ENCODE measurements at places on chromosomes 4 and X.

GRCh38 chrX:150813922-150814321 lies 84.5 kb downstream of the CD99L2 start:
- no peak for DNase-seq

DNA sequence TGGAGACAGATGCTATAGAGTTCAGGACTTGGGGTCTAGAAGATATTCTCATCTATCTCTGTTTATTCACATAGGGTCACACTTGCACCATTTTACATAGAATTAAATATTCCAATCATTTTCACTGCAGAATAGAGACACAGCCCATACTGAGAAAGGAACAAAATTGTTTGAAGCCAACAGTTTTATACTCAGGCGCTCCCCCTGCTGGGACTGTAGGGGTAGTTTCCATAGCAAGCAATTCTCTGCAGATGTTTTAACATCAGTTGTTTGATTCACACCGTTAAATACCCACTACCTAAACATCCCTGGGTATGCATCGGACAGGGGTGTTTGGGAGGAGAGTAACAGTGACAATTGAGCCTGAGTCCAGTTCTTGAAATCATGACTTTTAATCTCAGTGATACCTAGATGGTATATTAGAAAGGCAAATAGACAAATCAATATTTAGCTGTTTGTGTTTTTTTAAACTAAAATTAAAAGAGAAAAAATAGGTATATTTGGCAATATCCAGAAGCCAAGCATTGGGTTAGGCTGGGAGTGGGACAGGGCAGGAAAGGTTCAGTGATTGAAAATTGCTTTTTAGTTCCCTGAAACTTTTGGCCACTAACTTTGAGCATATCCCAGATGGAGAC lies 33.8 kb downstream of the LONRF3 start:
- no peak for DNase-seq

DNA sequence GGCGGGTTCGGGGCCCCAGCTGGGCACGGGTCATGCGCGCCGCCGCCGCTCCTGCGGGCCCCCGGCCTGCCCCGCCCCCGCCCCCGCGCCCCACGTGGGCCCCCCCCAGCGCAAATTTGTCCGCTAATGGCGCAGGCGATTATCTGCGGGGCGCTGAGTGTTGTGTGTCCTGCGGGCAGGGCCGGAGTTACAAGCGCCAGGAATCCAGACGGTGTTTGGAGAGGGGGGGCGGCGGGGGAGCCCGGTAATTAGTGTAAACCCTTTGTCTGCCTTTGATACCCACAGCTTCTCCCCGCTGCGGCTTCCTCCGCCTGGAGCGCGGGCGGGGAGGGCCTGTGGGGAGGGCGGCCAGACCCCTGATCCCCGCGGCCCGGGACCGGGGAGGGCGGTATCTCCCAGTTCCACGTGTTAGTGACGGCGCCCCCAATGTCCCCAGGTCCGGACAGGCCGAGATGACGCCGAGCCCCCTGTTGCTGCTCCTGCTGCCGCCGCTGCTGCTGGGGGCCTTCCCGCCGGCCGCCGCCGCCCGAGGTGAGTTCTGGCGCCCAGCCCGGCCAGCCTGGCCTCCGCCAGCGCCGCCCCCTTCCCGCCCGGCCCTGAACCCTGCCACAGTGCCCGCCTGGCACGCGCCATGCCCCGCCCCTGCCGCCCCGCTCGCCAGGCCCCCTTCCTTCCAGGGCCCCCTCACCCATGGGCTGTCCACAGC lies 761 bp downstream of the FGFRL1 start:
- peak; percentile 30 for DNase-seq

DNA sequence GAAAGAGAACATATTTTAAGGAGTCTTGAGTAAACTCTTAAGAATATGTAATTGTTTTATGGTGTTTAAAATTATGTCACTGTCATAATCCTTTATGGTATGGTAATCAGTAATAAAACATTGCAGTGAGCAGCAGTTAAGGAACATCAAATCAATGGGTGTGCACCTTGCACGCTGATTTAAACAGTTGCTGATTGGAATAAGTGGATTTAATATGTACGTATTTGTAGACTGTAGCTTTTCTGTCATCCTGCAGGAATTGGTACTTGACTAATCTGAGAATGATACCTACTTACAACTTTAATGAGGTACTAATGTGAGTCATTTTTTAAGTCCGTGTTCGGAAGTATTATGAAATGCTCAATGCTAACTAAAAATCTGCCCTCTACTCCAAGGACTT lies 212.2 kb downstream of the DCTD start:
- no peak for DNase-seq

GRCh38 chr4:177070533-177071058 lies 239.1 kb upstream of the NEIL3 start:
- DNase-seq: no peak

- DNase-seq: no peak
These were observed 7.4 kb downstream of the ACOX3 start for GRCh38 chr4:8433136-8433535.

DNA sequence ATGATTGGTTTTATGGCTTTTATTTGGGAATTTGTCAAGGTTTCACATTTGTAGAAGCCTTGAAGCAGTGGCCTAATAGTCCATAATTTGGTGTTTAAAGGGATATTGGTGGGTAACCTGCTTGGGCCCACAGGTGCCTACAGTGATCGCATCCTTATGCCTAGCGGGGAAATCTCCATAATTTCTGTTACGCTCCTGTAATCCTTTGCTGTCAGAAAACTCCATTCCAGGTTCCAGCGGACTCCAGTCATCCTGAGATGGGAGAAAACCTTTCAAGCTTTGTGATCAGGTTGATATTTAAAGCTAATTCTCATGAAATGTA lies 257.0 kb upstream of the JADE1 start:
- no peak for DNase-seq

- no peak for DNase-seq
These were observed 380.5 kb downstream of the SH2D1A start for GRCh38 chrX:124726881-124727280.

Data from hematopoietic multipotent progenitor cell treated with erythropoietin and hydrocortisone succinate and interleukin-3 and kit ligand, for 17 days (in vitro differentiated cells).